ENCODE measurements at places on chromosomes 6 and 20.

DNA sequence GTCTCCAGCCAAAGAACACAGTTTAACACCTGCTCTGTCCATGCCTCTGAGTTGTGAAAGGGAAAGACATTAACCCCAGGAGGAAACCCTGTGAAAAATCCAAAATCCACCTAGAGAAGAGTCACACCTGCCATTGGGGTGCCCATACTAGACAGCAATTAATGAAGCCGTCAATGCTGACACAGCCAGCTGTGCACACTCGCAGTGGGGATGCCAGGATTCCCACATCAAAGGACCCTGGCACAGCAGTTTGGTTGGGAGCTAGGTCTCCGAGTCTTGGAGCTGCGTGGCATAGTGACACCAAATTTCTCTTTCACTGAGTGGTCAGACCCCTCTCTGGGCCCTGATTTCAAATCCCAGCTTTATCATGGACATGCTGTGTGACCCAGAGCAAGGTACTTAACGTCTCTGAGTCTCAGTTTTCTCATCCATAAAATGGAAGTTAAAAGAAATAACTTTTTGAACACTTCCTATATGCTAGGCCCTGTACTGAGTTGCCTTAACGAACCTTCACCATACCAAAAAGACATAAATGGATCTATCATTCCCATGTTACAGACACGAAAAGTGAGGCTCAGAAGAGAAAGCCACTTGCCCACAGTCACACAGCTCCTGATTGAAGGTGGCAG lies 30.8 kb downstream of the BPIFB1 start:
- DNase-seq, result no peak

DNA sequence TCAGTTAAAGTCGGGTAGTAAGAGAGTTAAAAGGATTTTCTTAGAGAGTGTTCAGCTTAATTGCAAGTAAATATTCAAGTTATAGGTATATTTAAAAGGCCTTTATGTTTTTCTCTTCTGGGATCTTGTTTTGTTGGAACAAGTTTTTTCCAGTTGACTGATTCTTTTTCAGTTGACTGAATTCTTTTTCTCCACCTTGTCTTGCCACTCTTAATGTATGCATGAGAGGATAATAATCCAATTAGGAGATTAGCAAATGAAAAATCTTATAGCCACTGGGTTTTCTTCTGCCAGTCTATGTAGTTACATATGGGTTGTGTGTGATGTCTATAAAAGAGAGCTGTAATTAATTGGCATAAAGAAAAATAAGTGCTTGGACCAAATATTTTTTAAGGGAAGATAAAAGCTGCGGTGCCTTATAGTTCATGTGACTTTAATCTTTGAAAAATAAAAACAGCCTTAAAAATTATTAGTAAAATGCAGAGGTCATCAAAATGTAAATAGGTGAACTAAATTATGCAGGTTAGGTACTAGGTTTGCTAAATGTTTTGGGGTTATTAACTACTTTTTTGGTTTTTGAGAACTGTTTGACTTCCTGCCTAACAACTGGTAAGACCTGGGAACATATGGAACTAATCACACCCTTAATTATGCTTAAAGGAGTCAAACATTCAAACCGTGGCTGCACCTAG lies 367.2 kb downstream of the HTR1B start:
- DNase-seq, result no peak

GRCh38 chr6:109257494-109257893 lies 124.8 kb downstream of the CD164 start:
- DNase-seq, result no peak

GRCh38 chr6:165575158-165575549 lies 87.9 kb downstream of the PDE10A start:
- DNase-seq, result no peak

DNA sequence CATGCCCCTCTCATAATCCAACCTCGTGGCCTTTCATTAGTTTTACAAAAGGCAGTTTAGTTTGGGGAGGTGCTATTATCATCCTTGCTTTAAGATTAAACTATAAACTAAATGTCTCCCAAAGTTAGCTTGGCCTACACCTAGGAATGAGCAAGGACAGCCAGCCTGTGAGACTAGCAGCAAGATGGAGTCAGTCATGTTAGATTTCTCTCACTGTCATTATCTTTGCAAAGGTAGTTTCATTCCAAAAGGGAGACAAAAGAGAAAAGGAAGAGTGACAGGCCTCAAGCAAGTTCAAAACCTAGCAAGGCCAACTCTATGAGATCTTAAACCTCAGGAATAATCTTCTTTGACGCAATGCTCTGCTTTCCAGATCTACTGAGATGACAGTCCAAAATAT lies 232.2 kb downstream of the UBE3D start:
- DNase-seq, result no peak

DNA sequence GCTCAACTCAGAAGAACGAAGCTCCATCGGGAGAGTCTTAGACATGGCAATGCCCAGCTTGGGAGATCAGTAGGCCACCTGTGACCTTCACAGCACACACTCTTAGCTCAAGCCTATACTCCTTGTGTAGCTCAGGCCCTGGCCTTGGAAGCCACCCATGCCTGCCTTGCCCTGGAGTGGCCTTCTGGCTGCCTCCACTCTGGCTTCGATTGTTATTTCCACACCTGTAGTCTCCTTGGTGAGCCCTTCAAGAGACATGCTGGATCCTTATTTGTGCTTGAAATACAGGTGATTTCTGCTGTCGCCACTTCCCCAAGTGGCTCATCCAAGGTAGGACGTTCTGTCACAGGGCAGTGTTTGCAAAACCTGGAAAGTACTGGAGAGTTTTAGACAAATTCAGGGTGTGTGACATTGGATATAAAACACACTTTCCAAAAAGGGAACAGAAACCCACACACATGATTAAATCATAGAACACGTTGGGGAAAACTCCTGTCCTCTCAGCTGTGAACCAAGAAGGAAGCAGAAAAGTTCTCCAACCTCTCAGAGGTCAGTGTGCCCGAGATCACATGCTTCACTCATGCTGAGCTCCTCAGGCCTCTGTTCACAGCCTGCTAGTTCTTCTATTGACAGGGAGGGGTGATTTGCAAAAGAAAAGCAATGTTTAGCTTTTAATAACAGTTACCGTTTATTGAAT lies 391.8 kb downstream of the CDC5L start:
- DNase-seq, result peak; percentile 11

DNA sequence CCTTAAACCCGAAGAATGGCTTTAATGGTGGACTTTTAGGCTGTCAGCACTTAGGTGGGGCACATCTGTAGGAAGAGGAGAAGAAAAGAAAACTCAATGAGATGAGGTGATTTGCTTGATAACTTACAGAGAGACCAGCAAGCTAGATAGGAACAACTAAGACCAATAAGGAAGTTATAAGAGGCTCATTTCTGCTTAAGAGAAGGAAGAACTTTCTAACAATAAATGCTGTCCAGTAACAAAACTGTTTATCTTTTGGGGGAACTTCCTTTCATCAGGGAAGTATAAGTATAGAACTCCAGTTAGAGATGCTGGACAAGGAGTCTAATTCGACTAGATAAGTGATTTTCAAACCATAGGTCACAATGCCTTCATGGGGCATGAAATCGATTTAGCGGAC lies 107.2 kb upstream of the SIRPA start:
- no peak for DNase-seq

DNA sequence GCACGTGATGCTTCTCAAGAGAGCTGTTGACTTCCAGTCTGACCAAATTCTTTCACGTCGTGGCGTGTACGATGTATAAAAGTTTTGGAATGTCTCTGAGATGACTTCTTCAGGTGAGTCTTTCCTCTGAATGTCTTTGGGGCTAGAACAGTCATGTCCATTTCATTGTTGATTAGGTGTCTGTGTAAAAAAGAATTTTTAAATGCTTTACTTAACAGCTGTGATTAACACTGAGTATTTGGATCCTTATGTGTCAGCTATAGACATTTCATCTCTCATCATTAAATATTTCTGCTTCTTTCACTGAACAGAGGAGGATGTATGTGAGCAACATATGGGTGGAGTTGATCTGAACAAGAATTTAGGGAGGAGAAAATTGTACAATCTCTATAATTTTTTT lies 29.3 kb upstream of the KIF13A start:
- no peak for DNase-seq

- DNase-seq, result no peak
Observed at GRCh38 chr6:90460051-90460450, 126.8 kb downstream of the MAP3K7 start.

DNA sequence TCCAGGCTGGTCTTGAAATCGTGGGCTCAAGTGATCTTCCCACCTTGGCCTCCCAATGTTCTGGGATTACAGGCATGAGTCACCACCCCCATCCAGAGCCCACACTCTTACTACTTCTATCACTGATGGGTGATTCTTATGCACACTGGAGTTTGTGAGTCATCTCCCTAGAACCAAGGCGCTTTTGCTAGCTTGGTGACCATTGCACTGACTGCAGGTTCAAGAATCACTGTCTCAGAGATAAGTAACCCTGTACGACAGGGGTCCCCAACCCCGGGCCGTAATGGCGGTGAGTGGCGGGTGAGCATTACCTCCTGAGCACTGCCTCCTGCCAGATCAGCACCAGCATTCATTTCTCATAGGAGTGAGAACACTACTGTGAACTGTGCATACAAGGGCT lies 118.8 kb downstream of the MAP3K7 start:
- no peak for DNase-seq

Measured in tibial nerve (tissue), 4 donors.